ENCODE measurements at places on chromosomes 3 and 15.
A peak's percentile ranks its signal among the peaks of the same experiment; 100 is the strongest.

GRCh38 chr3:58502872-58503271 is 11.0 kb downstream of the KCTD6 start:
- DNase-seq = no peak

- DNase-seq = no peak
Observed at GRCh38 chr3:22779737-22780136, 423.4 kb upstream of the UBE2E2 start.

DNA sequence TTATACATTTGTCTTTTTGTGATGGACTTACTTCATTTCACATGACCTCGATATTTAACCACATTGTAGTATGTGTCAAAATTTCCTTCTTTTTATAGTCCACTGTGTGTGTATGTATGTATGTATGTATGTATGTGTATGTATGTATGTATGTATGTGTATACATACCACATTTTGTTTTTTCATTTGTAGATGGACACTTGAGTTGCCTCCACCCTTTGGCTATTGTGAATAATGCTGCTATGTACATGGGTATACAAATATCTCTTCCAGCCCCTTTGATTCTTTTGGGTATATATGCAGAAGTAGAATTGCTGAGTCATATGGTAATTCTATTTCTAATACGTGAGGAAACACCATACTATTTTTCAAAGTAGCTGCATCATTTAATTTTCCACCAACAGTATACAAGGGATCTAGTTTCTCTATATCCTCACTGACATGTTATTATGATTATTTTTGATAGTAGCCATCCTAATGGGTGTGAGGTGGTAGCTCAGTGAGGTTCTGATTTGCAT is 228.2 kb downstream of the OPA1 start:
- DNase-seq = no peak

- no peak for DNase-seq
Observed at GRCh38 chr15:29571792-29572431, 250.4 kb downstream of the TJP1 start.

DNA sequence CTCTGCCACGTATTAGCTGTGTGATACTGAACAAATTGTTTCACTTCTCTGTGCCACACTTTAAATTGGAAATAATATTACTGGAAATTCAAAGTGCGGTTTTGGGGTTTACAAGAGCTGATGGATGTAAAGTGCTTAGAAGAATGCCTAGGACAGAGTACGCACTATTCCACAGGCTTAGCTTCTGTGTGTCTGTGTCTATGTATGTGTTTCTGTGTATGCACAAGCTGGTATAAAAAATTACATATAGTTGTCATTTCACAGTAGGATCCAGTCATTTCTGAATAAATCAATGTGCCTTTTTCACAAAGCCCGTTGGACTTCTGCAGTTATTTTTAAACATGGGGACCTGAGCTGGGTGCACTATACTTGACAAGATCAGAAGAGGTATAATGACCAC is 370.4 kb downstream of the TUSC7 start:
- DNase-seq = no peak

- DNase-seq = no peak
Observed at GRCh38 chr15:67878712-67879206, 38.9 kb upstream of the RNU6-1 start.

DNA sequence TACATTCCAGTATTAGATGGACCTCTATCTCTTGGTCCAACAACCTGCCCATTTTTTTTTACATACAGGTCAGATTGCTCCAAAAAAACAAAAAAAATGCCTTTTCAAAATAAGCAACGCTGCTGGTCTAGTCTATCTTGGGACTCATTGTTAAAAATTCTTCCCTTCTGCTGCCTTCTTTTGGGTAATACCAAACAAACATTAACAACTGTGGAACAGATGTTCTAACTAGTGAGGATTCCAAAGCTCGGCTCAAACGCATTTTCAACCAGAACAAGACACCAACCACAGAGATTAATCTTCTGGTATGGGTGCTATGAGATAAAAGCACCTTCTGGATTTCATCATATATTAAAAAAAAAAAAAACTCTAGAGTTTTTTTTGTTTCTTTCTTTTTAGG is 24.7 kb downstream of the ARHGAP31 start:
- no peak for DNase-seq

GRCh38 chr3:172813462-172813861 is 62.9 kb downstream of the ECT2 start:
- no peak for DNase-seq

DNA sequence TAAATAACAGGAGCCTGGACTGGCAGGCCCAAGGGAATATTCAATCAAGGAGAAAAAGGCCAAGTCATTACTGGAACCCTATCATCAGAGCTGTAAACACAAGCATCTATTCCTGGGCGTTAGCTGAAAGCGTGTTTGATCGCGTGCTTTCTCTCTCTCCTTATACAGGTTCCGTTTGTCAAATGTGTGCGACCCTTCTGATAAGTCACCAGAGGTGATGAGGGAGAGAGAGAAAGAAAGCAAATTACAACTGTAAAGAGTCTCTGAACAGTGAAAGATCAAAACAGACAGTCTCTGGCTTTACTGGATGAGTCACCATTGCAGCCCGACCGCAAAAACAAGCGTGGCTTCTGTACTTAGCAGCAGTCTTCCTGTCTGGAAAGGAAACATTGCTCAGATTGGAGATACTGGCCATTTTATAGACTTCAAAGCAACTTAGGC is 39.5 kb upstream of the TPRG1 start:
- DNase-seq = peak; percentile 65

GRCh38 chr15:29100486-29101000 is 169.1 kb downstream of the NSMCE3 start:
- DNase-seq = no peak

DNA sequence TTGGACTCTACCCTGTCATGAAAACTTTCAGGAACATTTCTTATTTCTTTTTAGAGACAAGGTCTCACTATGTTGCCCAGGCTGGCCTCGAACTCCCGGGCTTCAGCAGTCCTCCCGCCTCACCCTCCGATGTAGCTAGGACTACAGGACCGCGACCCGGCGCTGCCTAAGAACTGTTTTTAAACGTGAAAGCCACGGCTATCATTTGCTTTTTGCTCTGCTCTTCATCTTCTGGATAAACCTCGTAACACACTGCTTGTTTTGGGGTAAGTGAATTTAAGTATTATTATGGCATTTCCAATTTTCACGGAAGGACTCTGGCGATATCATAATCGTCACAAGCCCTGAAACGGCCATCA is 14.3 kb upstream of the CCNL1 start:
- DNase-seq = no peak

DNA sequence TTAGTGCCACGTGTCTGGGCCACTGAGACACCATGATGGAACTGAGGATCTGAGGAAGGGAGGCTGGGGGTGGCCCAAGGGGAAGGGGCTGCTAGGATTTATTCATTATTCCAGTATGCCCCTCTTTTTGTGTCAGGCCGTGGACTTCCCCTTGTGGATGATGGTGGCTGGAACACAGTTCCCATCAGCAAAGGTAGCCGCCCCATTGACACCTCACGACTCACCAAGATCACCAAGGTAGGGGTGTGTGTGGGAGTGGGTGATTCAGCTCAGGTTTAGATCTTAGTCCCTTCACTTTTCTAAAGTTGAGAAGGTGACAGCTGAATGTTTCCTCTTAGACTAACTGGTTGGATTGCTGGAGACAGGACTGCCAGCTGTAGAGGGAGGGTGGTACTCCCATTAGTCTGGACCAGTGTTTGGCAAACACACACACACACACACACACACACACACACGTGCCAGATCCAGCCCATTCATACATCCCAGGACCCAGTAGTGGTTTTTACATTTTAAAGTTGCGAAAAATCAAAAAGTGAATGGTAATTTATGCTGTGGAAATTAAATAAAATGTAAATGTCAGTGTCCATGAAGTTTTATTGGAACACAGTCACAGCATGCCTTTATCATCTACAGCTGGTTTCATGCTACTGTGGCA is 11.4 kb downstream of the EIF4G1 start:
- no peak for DNase-seq

GRCh38 chr3:12879191-12879815 is 37.9 kb upstream of the RPL32 start:
- no peak for DNase-seq

GRCh38 chr15:73949496-73949895 is 23.2 kb downstream of the LOXL1 start:
- no peak for DNase-seq

GRCh38 chr3:181943285-181943684 is 231.6 kb downstream of the SOX2 start:
- no peak for DNase-seq

GRCh38 chr15:60323322-60323721 is 74.5 kb downstream of the ANXA2 start:
- DNase-seq = no peak

GRCh38 chr3:133986311-133986710 is 43.4 kb downstream of the SLCO2A1 start:
- no peak for DNase-seq

GRCh38 chr15:42628761-42629160 is 53.4 kb downstream of the STARD9 start:
- no peak for DNase-seq

DNA sequence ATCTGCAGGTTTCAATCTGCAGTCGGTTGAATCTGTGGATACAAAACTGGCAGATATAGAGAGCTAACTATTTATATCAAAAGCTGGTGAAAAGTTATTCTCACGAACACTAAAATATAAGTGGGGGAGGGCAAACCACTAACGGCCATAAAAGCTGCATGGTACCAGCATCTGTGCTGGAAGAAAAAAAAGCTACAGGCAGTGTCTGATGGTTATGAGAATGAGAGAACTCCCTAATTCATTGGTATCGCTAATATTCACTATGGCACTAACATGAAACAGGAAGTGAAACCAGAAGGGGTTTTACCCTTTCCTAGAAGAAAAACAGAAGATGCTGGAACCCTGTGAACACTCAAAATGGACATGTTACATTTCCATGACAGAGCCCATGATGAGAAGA is 15.9 kb downstream of the CEP70 start:
- DNase-seq = no peak

DNA sequence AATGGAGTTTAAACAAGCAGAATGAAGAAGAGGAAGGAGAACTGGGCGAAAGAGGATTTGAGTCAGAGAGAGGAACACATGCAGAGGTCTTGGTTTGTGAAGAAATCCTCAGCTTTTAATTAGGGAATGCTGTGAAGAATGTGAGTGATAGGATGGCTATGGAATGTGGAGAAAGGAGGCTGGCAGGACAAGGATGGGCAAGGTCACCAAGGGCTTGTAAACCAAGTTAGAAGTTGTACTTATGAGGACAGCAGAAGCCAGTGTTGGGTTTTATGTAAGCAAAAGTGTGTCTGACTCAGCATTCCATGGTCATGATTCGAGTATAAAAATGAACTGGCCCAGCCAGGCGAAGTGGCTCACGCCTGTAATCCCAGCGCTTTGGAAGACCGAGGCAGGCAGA is 60.0 kb upstream of the IL12A start:
- DNase-seq = no peak

DNA sequence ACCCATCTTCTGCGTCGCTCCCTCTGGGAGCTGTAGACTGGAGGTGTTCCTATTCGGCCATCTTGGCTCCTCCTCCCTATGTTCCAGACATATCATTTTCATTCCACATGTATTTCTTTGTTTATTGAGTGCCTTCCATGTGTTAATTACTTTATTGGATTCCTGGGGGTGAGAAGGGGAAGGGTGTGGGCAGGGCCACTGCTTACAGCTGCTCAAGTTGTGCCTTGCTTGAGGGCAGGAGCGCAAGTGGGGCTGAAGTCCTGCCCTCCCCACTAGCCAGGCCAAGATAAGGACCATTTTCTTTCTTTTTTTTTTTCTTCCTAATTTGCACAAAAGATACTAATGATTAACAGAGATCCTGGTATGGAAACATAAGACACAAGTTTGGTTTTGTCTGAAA is 224.8 kb downstream of the LPP start:
- DNase-seq = no peak

- no peak for DNase-seq
Observed at GRCh38 chr3:184328516-184328915, 8.9 kb upstream of the FAM131A start.

GRCh38 chr3:4768021-4768420 is 211.2 kb upstream of the BHLHE40 start:
- no peak for DNase-seq

- DNase-seq = no peak
Observed at GRCh38 chr3:182292591-182292990, 500.7 kb upstream of the ATP11B start.

DNA sequence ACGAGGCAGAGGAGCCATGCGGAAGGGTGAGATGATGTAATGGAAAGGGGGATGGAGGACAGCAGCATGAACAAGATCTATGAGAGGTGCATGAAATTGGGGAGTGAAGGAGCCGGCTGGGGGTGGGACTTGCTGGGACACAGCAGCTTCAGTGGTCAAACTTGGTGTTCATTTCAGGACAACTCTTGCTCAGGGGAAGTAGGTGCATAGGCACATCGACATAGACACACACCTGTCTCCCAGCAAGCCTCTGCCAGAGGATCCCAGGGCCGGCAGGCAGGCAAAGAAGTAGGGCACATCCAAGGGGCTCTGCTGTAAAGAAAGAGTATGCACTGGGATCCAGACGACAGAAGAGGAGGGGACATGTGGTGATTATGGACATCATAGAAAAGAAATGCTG is 113.1 kb upstream of the NR2E3 start:
- DNase-seq = no peak

GRCh38 chr15:97652041-97652440 is 308.5 kb upstream of the ARRDC4 start:
- no peak for DNase-seq

GRCh38 chr15:70329179-70329578 is 231.5 kb upstream of the TLE3 start:
- DNase-seq = no peak

- DNase-seq = no peak
Observed at GRCh38 chr3:197953881-197954280, 3.9 kb downstream of the RPL35A start.

DNA sequence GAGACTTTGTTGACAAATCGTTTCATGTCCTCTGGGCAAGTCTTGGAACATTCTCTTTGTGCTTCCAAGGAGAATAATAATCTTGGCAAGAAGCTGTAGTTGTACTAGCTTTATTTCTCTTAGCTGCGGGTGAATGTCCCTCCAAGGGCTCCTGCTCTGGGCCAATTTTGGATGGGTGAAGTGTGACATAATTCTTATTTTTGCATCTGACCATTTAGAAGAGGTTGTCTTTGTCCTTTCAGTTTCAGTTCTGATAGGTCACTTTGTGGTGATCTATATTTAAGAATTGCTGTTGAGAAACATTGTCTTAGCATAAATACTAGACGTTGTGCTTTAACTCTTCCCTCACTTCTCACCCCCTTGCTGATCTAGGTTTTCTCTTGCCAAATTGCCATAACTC is 164.8 kb upstream of the RORA start:
- no peak for DNase-seq

DNA sequence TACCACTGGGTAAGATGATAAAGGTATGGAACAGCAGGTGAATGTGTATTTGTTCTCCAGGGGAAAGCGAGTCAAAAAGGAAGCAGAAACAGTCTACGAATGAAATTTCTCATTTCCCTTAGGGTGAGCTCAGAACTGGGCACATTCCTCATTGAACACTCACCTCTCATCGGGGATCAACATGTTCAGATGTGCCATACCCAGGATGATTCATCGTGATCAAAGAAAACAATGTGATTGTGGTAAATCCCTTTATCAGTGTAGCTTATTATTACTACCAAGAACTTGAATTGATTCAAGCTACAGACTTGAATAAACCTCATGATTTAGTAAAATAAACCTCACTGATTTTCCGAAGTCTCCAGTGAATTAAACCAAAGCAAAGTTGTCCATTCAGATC is 72.1 kb downstream of the GJD2 start:
- DNase-seq = no peak
